ENCODE measurements at places on chromosomes 5 and 9. TPM values are rescaled to one million over a fixed set of nuclear protein-coding genes. Genes with fewer than 3 reads are reported as not detected.
A peak's percentile ranks its signal among the peaks of the same experiment; 100 is the strongest.

- DNase-seq: no peak
Measured at GRCh38 chr9:4640027-4640426, 22.1 kb upstream of the PLPP6 start.

The KCNN2 gene
- 28.6 TPM for total RNA-seq

DNA sequence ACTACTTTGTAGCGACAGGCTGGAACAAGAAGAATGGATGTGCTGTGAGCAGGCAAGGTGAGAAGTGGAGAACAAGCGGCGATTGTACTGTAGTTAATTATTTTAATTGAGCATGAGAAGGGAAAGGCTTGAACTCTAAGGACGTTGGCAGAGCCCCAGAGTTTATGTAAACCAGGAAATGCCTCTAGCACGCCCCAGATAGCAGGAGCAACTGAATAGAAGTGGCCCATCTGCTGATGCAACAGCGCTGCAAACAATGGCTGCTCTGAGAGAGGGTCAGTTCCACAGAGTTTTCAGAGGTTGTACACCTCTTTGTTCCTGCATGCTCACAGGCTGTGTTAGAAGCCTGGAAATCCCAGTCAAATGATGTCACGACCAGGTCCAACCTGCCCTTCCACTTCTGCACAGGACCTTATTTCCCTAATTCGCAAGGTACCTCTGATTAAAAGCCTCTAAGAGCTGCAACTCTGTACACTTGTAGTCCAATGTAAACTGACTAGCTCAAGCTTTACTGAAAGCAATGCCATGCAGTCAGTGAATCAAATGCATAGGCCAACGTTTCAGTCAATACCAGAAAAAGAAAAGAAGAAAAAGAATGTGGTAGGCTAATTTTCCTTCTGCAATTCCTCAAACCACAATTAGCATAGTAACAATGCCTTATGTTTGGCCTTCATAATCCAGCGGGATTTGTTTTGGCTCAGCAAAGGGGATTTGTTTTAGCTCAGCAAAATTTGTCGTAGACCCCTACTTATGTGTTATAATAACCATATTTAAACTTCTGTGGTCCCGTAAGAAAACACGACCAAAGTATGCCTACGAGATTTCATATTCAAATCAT, 119.6 kb upstream of the RETREG1 start:
- DNase-seq: peak; percentile 41

- DNase-seq: no peak
Measured at GRCh38 chr9:84471816-84472215, 131.3 kb upstream of the SLC28A3 start.

DNA sequence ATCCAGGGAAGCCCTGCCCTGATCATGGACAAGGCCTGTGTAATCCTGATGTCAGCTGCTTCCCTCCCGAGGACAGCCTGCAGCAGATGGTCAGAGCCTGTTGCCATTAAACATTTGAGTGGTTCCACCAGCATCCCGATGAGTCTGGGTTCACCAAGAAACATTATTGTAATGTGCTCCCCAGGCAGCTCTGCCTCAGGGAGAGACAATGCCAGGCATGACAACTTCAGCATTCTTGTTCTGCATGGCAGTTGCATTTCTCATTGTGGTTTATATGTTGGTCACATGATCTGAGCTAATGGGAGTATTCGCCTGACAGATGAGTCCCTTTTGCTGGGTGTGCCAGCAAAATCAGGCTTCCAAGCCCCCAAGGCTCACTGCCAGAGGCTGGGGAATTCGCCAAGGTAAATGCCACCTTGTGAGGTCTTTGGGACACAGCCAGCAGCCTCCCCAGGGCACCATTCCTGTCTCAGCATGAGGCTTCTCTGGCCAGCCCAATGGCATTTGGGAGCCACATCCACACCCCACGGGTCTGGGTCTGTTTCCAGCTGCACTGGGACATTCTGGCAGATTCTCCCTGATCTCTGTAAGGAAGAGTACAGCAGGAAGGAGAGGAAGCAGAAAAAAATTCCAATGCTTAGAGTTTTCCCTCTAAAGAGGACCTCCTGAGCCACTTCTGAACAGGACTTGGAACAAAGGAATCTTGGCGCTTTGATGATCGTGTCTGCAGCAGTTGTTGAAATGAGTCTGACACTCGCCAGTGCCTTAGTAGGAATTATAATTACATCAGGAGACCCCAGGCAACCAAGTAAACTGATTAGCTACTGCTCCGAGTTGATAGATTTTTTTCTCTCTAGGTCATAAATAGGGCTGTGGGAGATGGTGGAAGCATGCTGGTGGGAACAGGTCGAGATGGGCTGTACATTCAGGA, 18.7 kb downstream of the KCNIP1 start:
- no peak for DNase-seq

GRCh38 chr5:10912435-10912834, 151.4 kb upstream of the DAP start:
- no peak for DNase-seq

DNA sequence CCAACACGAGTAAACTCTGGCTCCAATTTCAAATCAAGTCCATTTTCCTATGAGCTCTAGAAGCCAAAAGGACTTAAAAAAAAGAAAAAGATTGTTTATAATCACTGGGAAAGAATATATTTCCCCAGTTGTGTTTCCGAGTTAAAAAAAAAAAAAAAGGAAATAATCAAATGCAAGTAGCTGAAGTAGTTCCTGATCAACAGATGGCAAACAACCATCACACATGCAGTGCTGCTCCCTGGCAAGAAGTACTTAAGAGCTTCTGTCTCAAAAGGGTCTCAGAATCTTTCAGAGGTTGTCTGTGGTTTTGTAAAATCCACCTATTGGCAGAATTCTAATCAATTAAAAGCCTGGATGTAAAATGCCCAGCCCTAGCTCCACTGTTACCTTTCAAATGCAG, 387.9 kb downstream of the RAB3C start:
- DNase-seq: no peak

GRCh38 chr9:37415011-37415719, 7.3 kb upstream of the GRHPR start:
- DNase-seq: peak; percentile 76

The PCDHA5 gene
- total RNA-seq: 5.8 TPM

The ITGA1 gene
- total RNA-seq: 18.6 TPM

- no peak for DNase-seq
Measured at GRCh38 chr9:70865471-70865870, 255.9 kb downstream of the TRPM3 start.

- DNase-seq: no peak
Measured at GRCh38 chr9:136199391-136200288, 5.3 kb downstream of the LHX3 start.

DNA sequence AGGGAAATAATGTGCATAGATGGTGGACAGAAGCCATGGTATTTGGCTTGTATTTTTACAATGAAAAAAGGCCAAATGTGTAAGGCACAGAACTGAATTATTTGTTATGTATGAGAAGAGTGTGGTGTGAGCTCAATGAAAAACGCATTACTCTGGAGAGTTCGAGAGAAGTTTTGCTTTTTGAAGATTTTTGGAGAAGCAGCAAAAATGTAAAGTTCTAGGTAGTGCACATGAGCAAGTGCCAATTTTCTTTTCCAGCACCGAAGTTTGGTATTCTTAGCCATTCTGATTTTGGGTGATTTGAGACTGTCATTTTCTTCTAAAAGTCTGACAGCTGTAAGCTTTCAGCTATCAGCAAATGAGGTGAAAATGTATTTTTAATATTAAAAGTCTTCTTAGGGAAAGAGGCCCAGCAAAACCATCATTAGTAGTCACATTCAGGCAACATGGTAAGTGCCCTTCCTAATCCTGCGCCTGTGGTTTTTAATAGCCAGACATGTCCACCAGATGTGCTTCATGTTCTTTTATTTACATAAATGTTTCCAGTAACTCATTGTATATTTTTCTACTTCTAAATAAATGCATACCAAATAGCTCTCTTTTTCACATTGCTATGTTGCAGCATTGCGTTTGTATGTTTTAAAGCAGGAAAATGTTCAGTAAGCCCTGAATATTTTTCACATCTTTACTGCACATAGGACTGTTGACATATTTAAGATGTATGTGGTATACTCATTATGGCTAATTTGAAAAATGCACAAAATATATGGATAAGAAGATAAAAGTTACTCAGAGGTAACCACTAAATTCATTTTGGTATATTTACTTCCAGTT, 50.4 kb downstream of the RASGRF2 start:
- no peak for DNase-seq

DNA sequence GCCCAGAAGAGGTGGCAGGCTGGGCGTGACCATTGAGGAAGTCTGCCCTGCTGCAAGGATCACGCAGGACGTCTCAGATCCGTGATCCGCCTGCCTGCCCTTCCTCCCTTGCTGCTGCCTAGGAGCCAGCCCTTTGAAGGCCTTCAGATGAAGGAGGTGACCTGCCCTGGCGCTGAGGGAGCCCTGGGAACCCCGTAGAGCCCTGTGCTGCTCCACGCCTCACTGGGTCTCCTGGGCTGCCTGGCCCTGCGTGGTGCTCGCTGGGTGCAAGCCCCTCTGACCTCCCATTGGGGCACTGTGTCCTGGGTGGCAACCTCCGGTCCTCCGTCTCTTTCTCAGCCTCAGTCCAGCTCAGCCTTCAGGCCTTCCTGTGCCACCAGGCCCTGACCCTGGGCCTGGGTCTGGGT, 295.3 kb upstream of the IRX4 start:
- DNase-seq: no peak

- no peak for DNase-seq
Measured at GRCh38 chr5:142239394-142240159, 85.2 kb downstream of the SPRY4 start.

DNA sequence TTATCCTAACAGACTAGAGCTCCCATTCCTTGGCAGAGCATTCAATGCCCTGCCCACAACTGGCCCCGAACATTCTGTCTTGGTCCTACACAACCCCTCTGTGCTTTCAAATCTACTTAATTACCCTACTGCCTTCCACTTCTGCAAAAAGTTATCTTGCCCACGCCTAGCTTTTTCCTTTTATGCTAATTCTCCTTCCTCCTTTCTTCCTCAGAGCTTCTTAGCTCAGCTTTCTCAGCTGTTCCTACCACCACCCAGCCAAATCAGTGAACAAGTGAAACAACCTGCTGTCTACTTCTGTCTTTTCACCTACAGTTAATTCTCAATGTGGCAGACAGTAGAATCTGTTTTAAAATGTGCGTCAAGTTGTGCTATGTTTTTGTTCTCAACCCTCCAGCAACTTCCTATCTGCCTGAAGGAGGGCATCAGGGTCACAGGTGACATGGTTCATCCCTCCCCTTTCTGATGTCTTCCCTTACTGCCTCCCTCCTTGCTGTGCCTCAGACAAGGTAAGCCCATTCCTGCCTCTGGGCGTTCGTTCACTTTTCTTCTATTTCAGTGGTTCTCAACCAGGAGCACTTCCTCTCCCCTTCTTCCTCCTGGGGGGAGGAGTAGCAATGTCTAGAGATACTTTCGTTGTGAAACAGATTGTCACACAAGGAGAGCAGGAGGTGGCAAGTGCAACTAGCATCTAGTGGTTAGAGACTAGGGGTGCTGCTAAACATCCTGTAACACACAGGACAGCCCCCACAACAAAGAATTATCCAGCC, 1.3 kb upstream of the REEP5 start:
- DNase-seq: no peak

The PCDHB11 gene
- total RNA-seq: 9.3 TPM

DNA sequence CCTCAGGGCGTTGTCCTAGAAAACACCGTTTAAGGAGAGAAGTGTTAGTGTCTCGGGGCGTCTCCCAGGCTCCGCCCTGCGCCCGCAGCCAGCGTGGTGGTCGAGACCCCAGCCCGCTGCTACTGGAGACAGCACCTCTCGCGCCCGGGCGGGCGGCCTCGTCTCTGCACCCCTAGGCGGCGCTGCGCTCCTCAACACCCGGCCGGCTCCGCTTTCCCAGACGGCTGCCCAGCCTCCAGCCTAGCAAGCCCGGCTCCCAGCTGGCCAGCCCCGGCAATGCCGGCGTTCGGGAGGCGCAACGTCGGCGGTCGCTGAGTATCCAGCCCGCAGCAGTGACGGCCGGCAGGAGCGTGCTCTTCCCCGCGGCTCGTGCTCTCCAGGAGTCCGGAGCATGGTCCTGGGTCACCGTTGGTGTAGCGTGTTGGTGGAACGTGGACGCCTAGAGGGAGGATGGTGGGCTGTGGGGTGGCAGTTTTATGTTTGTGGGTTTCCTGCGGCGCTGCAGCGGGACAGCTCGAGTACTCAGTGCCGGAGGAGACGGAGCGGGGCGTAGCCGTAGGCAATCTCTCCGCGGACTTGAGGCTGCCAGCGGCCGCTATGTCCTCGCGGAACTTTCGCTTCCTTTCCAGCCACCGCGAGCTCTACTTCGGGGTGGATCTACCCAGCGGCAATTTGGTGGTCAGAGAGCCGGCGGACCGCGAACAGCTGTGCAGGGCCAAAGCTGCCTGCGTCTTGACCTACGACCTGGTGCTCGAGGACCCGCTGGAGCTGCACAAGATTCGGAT, 536 bp downstream of the PCDHAC1 start:
- DNase-seq: peak; percentile 86

- no peak for DNase-seq
Measured at GRCh38 chr5:156913719-156914370, 49.2 kb downstream of the TIMD4 start.

The TLX3 gene
- not detected for total RNA-seq

- no peak for DNase-seq
Measured at GRCh38 chr9:121944711-121945191, 148.4 kb downstream of the TTLL11 start.

GRCh38 chr5:148897842-148898241, 71.4 kb downstream of the ADRB2 start:
- DNase-seq: no peak

GRCh38 chr5:149264439-149265067, 7.1 kb upstream of the AFAP1L1 start:
- DNase-seq: no peak

GRCh38 chr5:35061211-35061770, 13.5 kb upstream of the AGXT2 start:
- DNase-seq: no peak

DNA sequence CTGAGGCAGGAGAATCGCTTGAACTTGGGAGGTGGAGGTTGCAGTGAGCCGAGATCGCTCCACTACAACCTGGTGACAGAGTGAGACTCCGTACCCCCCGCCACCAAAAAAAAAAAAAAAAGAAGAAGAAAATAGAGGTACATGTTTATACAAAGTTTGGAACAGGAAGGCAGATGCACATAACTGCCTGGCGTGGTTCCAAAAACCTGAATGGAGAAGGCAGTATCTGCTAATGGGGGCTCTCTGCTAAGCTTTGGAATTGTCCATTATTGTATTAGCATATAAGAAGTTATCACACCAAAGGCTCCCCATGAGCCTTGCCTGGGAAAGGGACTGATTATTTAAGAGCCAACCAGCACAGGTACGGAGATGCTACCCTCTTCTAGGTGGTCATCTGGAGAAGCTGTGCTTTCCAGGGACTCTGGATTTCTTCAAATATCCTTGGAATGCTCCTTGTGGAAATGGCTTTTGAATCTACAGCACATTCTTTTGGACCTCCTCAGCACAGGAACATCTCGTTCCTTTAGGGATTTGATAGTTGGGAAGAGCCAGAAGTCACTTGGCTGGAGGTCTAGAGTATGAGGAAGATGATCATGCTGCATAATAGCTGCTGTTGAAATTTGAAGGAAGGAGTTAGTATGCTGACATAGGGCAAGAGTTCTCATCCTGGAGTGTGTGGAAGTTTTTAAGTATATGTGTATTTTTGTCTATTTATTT, 42.5 kb upstream of the ABCA1 start:
- no peak for DNase-seq

GRCh38 chr5:168318240-168318639, 26.8 kb downstream of the WWC1 start:
- DNase-seq: no peak

- no peak for DNase-seq
Measured at GRCh38 chr9:18447131-18447530, 26.8 kb upstream of the ADAMTSL1 start.

The LRRC26 gene
- total RNA-seq: not detected

The STC2 gene
- 3.8 TPM for total RNA-seq

All from dorsolateral prefrontal cortex (tissue), 122 donors.